Effector memory CD8-positive, alpha-beta T cell (primary cell): ENCODE measurements at places on chromosomes 11 and 22.
A peak's percentile ranks its signal among the peaks of the same experiment; 100 is the strongest.

GRCh38 chr11:71895961-71896360 lies 17.7 kb downstream of the DEFB131B start:
- H3K27ac ChIP-seq: no peak overlapping the region
- no peak for DNase-seq
- no peaks in the 10 kb centered on the region for H3K4me1 ChIP-seq
- H3K36me3 ChIP-seq: peaks cover 4% of the 10 kb centered on the region

GRCh38 chr11:133821776-133822175 lies 23.5 kb downstream of the SPATA19 start:
- H3K36me3 ChIP-seq: no peaks in the 10 kb centered on the region
- H3K4me1 ChIP-seq: no peaks in the 10 kb centered on the region
- H3K4me3 ChIP-seq: no peak overlapping the region
- no peak overlapping the region for H3K27ac ChIP-seq
- peaks cover 57% of the 10 kb centered on the region for H3K27me3 ChIP-seq

- H3K4me1 ChIP-seq: peaks cover 9% of the 10 kb centered on the region
- peaks cover 13% of the 10 kb centered on the region for H3K27me3 ChIP-seq
- no peak for DNase-seq
- H3K36me3 ChIP-seq: peaks cover 6% of the 10 kb centered on the region
- no peak overlapping the region for H3K4me3 ChIP-seq
Observed at GRCh38 chr11:61691380-61692156, 11.4 kb downstream of the DAGLA start.

DNA sequence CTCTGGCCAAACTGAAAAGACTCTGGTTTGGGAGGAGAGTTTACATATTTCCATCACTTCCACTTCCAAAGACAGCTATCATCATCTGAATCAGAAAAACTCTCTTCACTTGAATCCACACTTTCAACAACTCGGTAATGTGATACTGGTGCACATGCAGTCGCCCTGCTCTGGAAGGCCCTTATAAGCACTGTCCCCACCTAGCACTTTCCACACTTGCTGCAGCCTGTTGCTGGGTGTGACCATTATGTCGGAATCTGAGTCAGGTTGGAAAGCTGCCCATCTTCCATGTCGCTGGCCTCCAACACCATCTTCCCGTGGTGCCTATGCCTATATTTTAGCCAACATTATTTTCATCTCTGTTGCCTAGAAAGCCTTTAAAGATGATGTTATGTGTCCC lies 1.1 kb upstream of the OR10A5 start:
- no peaks in the 10 kb centered on the region for H3K4me1 ChIP-seq
- no peaks in the 10 kb centered on the region for H3K36me3 ChIP-seq
- peaks cover 33% of the 10 kb centered on the region for H3K27me3 ChIP-seq
- H3K4me3 ChIP-seq: no peak overlapping the region
- DNase-seq: no peak

DNA sequence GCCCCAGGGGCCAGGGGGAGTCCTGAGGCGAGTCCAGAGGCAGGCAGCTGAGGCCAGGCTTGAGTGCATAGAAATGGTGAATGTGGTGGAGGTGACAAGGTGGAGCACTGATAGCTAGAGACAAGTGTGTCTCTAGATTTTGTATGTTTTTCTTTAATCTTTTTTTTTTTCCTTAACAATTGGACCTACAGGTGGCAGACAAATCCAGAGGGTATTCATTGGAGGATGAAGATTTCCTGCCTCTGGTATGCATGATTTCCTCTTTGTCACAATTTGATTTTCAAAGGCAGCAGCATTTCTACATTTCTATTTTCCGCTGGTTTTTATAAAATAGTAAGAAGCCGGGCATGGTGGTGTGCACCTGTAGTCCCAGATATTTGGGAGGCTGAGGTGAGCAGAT lies 47.7 kb upstream of the DKK3 start:
- no peaks in the 10 kb centered on the region for H3K36me3 ChIP-seq
- DNase-seq: no peak
- H3K27ac ChIP-seq: peak overlapping the region; percentile 22
- H3K4me3 ChIP-seq: no peak overlapping the region

DNA sequence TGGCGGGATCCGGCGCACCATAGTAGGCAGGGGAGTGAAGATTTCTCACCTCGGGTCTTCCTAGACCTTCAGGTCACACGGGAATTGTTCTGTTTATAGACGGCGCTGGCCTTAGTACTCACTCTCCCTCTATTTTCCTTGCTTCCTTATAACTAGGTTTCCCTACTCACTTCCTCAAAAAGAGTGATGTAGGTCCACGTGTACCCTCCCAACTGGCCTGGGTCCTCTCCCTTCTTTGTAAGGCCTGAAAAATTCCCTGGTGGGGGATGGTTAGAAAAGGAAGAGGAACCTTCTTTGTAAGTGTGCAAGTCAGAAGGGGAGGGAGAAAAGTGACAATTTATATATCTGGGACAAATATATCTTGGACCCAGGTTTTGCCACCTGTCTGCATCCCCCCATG lies 2.9 kb upstream of the TMEM9B start:
- no peak overlapping the region for H3K27ac ChIP-seq
- no peak overlapping the region for H3K4me3 ChIP-seq
- peaks cover 24% of the 10 kb centered on the region for H3K4me1 ChIP-seq
- no peaks in the 10 kb centered on the region for H3K27me3 ChIP-seq
- peaks cover 6% of the 10 kb centered on the region for H3K36me3 ChIP-seq
- no peak for DNase-seq

- no peaks in the 10 kb centered on the region for H3K4me1 ChIP-seq
- H3K4me3 ChIP-seq: no peak overlapping the region
- H3K27me3 ChIP-seq: peaks cover 85% of the 10 kb centered on the region
- no peak for DNase-seq
Observed at GRCh38 chr11:69251057-69251393, 42.9 kb upstream of the MYEOV start.

DNA sequence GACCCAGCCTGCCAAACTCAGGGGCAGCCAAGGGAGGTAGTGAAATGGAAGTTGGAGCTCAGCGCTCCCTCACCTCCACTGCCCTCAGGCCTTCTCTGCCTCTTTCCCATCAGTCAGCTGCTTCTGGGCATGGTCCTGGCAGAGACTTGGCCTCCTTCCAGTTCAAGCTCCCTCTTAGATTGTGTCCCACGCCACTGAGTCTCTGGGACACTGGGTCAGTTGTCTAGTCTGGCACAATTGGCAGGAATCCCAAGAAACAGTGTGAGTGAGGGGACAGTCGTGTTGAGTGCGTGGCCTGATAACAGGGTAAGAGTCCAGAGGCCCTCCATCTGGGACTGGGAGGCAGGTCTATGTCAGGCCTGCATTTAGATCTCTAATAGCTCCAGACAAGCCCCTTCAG lies 7.1 kb upstream of the SLC35E4 start:
- no peaks in the 10 kb centered on the region for H3K27me3 ChIP-seq
- no peaks in the 10 kb centered on the region for H3K4me1 ChIP-seq
- H3K4me3 ChIP-seq: no peak overlapping the region
- no peak for DNase-seq

GRCh38 chr11:33375236-33375635 lies 118.1 kb downstream of the HIPK3 start:
- H3K36me3 ChIP-seq: no peaks in the 10 kb centered on the region
- H3K27me3 ChIP-seq: peaks cover 30% of the 10 kb centered on the region
- no peaks in the 10 kb centered on the region for H3K4me1 ChIP-seq
- no peak overlapping the region for H3K27ac ChIP-seq

DNA sequence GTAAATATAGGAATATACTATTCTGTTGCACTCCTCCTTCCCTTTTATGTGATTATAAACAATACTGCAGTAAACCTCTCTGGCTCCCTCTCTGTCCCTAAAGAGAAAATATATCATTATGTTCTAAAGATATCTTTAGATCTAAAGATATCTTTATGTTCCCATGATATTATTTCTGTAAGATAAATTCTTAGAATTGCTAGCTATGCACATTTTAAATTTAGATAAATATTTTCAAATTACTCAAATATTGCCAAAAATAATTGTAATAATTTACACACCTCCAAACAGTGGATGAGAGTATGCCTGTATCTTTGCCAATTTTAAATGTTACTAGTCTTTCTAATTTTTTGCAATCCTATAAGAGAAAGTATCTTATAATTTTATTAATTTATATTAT lies 10.3 kb upstream of the DEUP1 start:
- H3K4me3 ChIP-seq: no peak overlapping the region
- H3K4me1 ChIP-seq: no peaks in the 10 kb centered on the region

DNA sequence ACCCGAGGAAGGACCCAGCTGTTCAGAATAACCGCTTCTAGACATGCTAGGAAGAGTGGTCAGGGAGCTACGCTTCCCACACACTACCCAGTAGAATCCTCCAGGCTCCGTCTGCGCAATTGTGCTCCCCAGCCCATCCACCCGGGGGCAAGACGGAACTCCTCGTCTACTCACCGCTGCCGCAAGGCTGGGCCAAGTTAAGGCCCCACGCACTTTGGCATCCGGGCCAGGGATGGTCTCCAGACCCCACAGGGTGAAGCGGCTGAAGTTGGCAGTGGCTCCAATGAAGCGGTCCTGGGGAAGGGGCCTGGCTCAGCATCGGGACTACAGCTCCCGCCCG lies 757 bp downstream of the RNASEH2C start:
- peaks cover 25% of the 10 kb centered on the region for H3K4me1 ChIP-seq
- peaks cover 53% of the 10 kb centered on the region for H3K36me3 ChIP-seq
- peak overlapping the region; percentile 87 for H3K4me3 ChIP-seq
- no peaks in the 10 kb centered on the region for H3K27me3 ChIP-seq
- no peak for DNase-seq
- peak overlapping the region; percentile 87 for H3K27ac ChIP-seq

- H3K4me1 ChIP-seq: no peaks in the 10 kb centered on the region
- no peak for DNase-seq
- H3K27me3 ChIP-seq: peaks cover 10% of the 10 kb centered on the region
- H3K36me3 ChIP-seq: no peaks in the 10 kb centered on the region
- H3K4me3 ChIP-seq: no peak overlapping the region
- H3K27ac ChIP-seq: no peak overlapping the region
Observed at GRCh38 chr11:60158636-60159035, 24.2 kb downstream of the MS4A6A start.

GRCh38 chr11:102457056-102457677 lies 4.6 kb upstream of the TMEM123 start:
- peaks cover 22% of the 10 kb centered on the region for H3K4me1 ChIP-seq
- no peak overlapping the region for H3K27ac ChIP-seq
- DNase-seq: no peak
- H3K27me3 ChIP-seq: no peaks in the 10 kb centered on the region
- H3K4me3 ChIP-seq: no peak overlapping the region

DNA sequence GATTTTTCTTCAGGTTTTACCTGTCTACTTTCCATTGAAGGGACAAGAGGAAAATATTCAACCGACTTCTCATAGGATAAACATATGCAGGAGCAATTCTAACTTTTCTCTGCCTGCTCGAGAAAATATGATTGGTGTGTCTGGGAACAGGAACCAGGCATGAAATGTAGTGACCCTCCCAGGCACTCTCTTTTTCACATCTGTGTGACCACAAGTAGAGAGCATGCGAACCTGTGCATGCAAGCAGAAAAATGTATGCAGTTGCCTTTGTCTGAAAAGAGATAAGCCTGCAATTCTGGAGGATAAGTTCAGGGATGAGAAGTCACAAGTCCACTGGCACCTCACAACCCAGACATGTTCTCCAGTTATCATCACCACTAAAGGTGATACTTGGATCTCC lies 583.5 kb upstream of the FAT3 start:
- no peak overlapping the region for H3K27ac ChIP-seq
- DNase-seq: no peak
- no peaks in the 10 kb centered on the region for H3K36me3 ChIP-seq
- H3K27me3 ChIP-seq: no peaks in the 10 kb centered on the region

DNA sequence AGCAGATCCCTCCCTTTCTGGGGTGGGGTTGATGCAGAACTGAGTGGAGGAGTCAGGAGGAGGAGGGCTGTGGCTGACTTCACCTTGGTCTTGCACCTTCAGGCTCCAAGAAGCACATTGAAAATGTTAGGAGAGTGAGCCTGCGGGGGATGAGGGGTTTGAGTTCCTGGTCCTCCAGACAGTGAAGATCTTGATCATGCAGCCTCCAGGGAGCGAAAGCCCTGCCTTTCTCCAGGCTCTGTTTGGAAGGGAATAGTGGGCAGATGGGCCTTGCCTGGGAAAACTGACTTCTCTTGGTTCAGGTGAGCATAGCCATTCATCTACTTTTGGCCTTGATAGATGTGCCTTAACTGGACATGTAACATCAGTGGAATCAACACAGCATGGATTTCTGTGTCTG lies 267.6 kb upstream of the B3GAT1 start:
- peaks cover 10% of the 10 kb centered on the region for H3K27me3 ChIP-seq
- H3K27ac ChIP-seq: no peak overlapping the region
- no peaks in the 10 kb centered on the region for H3K36me3 ChIP-seq
- DNase-seq: no peak
- H3K4me1 ChIP-seq: no peaks in the 10 kb centered on the region

- H3K4me3 ChIP-seq: no peak overlapping the region
- peaks cover 8% of the 10 kb centered on the region for H3K27me3 ChIP-seq
- no peak overlapping the region for H3K27ac ChIP-seq
- no peaks in the 10 kb centered on the region for H3K36me3 ChIP-seq
- H3K4me1 ChIP-seq: no peaks in the 10 kb centered on the region
- no peak for DNase-seq
Observed at GRCh38 chr11:115081972-115082371, 403.6 kb downstream of the NXPE2 start.

DNA sequence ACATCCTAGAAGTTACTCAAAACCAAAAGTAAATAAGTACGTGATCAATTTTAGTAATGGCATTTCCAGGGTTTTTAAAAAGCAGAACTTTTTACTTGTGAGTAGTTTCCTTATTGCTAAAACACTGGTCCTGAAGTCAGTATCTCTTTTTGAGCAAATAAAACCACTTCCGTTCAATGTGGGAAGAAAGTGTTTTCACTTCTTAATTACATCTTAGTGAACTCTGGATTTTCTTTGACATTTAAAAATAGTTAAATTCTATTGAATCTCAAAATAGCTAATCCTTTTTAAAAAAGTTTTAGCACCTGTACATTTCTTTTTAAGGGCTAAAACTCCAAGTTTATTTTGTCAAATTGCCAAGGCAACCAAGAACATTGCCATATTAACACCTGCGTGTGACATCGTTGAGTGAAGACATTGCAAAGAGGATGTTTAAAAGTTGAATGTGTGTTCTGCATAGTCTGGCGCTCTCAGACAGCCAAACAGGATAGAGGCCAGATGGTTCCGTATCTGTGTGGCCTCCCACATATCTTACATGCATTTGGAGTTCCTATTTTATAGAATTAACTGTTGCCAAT lies 17.2 kb upstream of the OR5B21 start:
- DNase-seq: peak; percentile 37
- H3K27me3 ChIP-seq: no peaks in the 10 kb centered on the region
- peaks cover 26% of the 10 kb centered on the region for H3K36me3 ChIP-seq
- peak overlapping the region; percentile 56 for H3K4me3 ChIP-seq

DNA sequence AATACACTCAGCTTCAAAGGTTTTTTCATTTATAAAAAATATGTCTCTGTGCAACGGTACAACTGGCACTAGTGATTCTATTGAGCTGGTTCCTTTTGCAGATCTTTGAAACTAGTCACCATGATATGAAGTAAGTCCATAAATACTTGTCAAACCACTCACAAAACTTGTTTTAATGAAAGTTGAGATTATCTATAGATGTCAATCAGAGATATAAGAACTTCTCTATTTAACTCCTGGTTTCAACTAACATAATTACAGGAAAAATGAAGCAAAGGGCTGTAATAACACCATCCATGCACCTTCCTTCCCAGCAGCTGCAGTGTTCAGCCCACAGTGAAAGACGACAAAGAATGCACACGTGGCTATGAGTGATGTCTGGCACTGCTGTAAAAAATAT lies 44.7 kb downstream of the TMEM123 start:
- no peak overlapping the region for H3K4me3 ChIP-seq
- no peak for DNase-seq
- H3K27ac ChIP-seq: peak overlapping the region; percentile 8
- peaks cover 39% of the 10 kb centered on the region for H3K4me1 ChIP-seq
- peaks cover 42% of the 10 kb centered on the region for H3K36me3 ChIP-seq
- no peaks in the 10 kb centered on the region for H3K27me3 ChIP-seq

GRCh38 chr11:105152021-105152512 lies 12.5 kb upstream of the CARD18 start:
- H3K27ac ChIP-seq: no peak overlapping the region
- H3K4me3 ChIP-seq: no peak overlapping the region
- H3K27me3 ChIP-seq: peaks cover 9% of the 10 kb centered on the region
